ENCODE measurements at places on chromosomes 1 and 21.

DNA sequence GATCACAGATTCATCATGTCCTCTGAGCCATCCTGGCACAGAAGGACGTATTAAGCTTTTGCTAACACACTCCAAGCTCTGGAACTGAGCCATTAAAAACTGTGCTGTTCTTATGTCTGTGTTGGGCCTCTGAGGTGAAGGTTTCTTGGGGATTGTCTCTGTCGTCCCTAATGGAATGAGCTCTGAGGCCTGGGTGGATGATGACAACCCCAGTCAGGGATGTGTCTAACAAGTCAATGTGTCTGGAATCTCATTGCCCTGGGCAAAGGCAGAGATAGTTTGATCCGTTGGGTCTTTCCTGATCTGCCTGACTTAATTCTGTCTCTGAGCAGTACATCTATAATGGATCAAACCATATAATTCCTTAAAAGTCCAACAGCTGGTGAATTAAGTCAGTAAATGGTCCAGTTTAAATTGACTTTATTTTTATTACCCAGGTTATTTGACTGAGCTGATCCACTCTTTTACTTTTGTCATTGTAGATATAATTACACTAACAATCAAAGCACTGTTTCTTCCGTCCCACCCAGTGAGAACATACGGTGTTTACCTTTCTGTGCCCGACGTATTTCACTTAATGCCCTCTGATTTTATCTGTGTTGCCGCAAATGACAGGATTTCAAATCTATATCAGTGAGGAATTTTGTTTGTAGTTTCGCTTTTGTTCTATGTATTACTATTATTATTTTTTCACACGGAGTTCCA is 38.8 kb upstream of the OR2B11 start:
- DNase-seq, result no peak

- DNase-seq, result no peak
Observed at GRCh38 chr1:168830562-168830961, 101.6 kb upstream of the DPT start.

GRCh38 chr1:206717674-206717989 is 32.9 kb downstream of the MAPKAPK2 start:
- DNase-seq, result no peak

DNA sequence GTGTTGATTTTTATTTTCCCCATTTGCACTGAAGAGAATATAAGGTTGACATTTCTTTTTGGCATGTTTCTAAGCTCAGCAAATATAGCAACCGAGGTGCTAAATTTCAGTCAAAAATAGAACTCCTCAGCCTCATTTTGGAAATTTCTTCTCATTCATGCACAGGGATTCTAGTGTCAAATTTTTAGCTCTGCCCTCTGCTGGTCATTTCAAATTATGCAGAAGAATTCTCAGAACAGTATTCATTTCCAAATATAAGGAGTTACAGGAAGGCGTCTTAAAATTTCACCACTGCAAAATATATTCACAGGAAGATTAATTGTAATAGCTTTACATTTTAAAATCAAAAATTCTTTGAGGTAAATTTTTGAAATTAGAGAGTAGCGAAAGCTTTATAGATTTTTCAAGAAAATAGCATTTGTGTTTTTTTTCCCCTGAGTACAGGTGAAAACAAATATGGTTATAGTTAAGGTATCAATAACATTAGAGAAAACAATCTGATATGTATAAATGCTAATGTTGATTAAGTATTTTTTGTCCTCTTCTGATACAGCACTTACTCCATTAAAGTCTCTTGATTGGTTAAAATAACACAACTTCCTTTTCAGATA is 57.9 kb downstream of the FMN2 start:
- DNase-seq, result no peak

DNA sequence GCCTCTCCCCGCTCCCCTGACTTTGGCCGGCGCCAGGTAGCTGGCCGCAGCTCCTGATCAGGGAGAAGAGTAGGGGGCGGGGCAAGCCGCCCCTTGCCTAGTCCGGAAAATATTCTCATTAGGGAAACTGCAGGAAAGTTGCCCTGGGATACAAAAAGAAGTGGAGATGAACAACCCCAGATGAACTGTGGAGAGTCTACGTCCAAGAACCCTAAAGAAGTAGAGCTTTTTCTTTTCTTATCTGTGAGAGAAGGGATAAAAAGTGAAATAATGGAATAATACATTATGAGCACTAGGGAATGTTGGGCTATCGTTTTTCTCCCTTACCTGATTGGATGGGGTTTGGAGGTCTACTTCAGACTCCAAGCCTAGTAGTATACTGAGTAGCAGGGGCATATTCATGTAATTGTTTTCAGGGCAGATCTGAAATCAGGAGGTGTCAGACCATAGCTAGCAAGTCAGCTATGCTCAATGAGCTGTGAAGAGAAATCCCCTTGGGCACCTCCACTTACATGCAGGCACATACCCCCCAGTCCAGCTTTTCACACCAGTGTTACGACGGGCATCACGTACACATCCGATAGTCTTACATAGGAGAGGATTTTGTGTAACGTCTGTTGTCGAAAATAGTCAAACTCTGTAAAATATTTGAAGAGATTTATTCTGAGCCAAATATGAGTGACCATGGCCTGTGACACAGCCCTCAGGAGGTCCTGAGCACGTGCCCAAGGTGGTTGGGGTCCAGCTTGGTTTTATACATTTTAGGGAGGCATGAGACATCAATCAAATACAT is 1.7 kb upstream of the DUSP10 start:
- no peak for DNase-seq

Data from CD4-positive, alpha-beta T cell treated with Interleukin-21 for 1 hour (primary cell).